Testis (tissue), 5 donors: ENCODE measurements at places on chromosomes 3 and 15. TPM values are rescaled to one million over a fixed set of nuclear protein-coding genes. Genes with fewer than 3 reads are reported as not detected.

- peak overlapping the region; percentile 89 for H3K27ac ChIP-seq
- peaks cover 50% of the 10 kb centered on the region for H3K4me1 ChIP-seq
- no peaks in the 10 kb centered on the region for H3K27me3 ChIP-seq
- DNase-seq: no peak
Observed at GRCh38 chr15:98853617-98854420, 153.8 kb downstream of the PGPEP1L start.

Gene WNT5A
- 12.4 TPM for total RNA-seq

Gene PRR20G
- total RNA-seq: 9.1 TPM

DNA sequence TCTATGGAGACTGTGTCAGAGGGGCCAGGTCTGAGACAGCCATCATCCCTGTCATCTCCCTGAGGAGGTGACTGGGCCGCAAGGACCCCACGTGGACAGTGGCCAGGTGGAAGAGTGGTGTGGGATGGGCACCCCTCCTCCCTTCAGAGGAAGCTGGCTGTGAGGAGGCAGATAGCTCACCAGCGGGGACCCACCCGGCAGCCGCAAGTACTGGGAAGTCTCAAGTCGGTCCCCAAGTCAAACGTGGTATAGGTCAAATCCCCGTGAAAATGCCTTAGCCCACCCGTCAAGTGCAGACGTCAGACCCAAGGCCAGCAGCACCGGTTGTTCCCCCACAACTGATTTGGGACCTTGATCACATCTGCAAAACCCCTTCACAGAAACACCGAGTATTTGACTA, 12.3 kb upstream of the KLF13 start:
- H3K4me1 ChIP-seq: no peaks in the 10 kb centered on the region
- no peaks in the 10 kb centered on the region for H3K27me3 ChIP-seq
- H3K36me3 ChIP-seq: no peaks in the 10 kb centered on the region
- no peak overlapping the region for H3K4me3 ChIP-seq
- no peak for DNase-seq

Gene UPK1B
- total RNA-seq: 0.79 TPM

DNA sequence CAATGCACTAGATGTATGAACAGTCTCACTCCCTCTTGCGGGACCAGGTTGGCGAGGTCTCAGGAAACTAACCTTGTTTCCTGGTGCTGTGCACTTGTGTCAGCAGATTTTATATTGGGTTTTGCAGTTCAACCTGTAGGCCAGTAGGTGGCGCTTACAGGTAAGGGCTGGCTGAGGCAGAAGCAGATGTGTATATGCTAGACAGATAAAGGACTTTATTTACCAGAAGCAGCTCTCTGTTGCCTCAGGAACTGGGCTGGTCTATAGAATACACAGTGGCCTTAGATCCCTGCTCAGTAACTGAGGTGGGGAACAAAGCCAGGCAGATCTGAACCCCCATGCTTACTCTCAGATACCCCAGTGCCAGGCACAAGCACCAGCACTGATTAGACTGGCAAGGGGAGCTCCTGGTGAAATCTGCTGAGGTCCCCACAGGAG, 296.8 kb downstream of the DOCK3 start:
- H3K4me3 ChIP-seq: no peak overlapping the region
- H3K27ac ChIP-seq: no peak overlapping the region
- no peaks in the 10 kb centered on the region for H3K36me3 ChIP-seq

DNA sequence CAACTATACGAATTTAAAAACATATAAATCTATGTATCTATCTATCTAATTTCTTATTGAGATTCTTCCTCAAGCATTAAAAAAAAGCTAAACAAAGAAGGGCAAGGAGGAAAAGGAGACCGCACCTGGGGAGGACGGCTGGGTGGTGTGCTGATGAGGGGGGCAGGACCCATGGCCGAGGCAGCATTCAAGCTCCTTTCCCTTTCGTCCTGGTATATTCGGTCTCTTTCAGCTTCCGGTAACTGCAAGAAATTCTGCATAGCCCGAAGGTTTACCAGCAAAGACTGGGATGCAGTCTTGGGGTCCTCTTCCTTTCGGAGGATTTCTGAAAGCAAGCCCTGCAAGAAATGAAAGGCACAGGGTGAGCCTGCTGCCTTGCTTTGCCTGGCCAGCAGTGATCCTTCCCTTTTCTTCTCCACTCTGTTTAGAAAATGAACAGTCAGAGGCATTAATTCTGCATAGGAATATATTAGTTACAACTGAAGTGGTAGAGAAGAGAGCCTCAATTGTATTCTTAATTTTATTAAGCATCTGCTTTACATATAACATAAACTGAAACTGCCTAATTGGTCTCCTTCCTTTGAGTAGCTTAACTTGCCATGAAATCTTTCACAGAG, 38.8 kb downstream of the SATB1 start:
- H3K27me3 ChIP-seq: no peaks in the 10 kb centered on the region
- H3K27ac ChIP-seq: no peak overlapping the region
- no peak overlapping the region for H3K4me3 ChIP-seq
- no peaks in the 10 kb centered on the region for H3K4me1 ChIP-seq

DNA sequence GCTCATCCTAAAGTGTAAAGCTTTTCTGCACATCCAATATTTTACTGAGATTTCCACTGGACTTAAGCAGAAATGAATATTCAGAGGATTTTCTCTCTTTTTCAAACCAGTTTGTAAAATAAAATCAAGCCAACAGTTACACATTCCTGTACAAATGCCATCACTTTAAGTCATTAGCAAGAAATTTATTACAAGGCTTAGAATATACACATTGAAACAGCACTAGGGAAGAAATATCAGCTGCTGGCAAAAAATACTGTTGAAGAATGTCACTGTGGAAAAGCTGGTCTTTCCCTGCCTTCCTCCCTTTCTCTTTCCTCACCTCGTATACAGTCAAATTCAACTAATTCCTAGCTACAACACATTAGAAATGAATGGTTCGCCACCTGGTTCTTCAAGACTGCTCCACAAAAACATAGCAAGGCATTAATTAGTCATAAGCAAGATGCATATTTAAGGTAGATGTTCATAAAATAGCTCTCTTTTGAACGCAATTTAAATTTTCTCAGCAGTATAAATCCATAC, 21.3 kb downstream of the PLOD2 start:
- no peaks in the 10 kb centered on the region for H3K4me1 ChIP-seq
- no peak for DNase-seq
- H3K36me3 ChIP-seq: no peaks in the 10 kb centered on the region
- no peak overlapping the region for H3K27ac ChIP-seq
- no peaks in the 10 kb centered on the region for H3K27me3 ChIP-seq

- no peak for DNase-seq
- no peaks in the 10 kb centered on the region for H3K4me1 ChIP-seq
- H3K36me3 ChIP-seq: no peaks in the 10 kb centered on the region
- no peaks in the 10 kb centered on the region for H3K27me3 ChIP-seq
- H3K27ac ChIP-seq: no peak overlapping the region
- no peak overlapping the region for H3K4me3 ChIP-seq
Observed at GRCh38 chr3:150379469-150379868, 28.6 kb upstream of the TSC22D2 start.

GRCh38 chr3:184459355-184459754, 79.5 kb downstream of the CHRD start:
- H3K27me3 ChIP-seq: no peaks in the 10 kb centered on the region
- H3K36me3 ChIP-seq: no peaks in the 10 kb centered on the region
- DNase-seq: no peak

DNA sequence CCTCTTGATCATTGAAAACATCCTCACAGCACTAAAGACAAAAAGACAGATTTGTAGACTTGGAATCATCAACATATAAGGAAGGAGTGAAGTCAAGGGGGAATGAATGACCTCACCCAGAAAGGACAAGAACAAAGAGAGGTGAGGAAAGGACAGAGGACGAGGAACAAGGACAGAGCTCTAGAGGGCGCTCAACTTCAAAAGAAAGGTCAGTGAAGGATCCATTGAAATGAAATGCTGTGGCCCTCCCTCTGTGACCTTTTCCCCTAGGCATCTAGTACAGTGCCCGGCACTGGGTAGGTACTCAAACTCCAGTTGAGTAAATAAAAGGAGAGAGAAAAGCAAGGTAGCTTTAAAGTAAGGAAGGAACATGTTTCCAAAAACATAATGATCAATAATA, 2.6 kb downstream of the ATP8B4 start:
- DNase-seq: peak; percentile 66
- no peaks in the 10 kb centered on the region for H3K27me3 ChIP-seq
- no peaks in the 10 kb centered on the region for H3K4me1 ChIP-seq
- H3K4me3 ChIP-seq: no peak overlapping the region
- H3K36me3 ChIP-seq: no peaks in the 10 kb centered on the region

Gene ARPIN
- 14.3 TPM for total RNA-seq

DNA sequence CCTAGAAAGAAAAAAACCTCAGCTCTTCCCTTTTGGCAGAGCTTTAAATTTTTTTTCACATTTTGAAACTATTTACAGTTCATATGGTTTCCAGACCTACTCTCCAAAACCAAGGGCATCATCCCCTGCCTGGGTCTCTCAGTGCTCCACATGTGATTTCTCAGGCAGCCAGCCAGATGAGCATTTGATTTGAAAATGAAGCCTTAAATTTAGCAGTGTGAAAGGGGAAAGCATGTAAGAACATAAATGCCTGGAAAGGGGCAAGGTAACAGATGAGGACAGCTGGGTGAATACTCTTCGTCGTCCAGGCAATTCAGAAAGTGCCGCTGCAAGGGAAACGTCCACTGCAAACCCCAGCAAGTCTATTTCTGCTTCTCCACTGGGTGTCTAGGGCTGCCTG, 94.8 kb downstream of the ATP8B4 start:
- H3K27ac ChIP-seq: no peak overlapping the region
- peak; percentile 29 for DNase-seq
- H3K27me3 ChIP-seq: no peaks in the 10 kb centered on the region
- H3K4me1 ChIP-seq: no peaks in the 10 kb centered on the region
- H3K36me3 ChIP-seq: no peaks in the 10 kb centered on the region

DNA sequence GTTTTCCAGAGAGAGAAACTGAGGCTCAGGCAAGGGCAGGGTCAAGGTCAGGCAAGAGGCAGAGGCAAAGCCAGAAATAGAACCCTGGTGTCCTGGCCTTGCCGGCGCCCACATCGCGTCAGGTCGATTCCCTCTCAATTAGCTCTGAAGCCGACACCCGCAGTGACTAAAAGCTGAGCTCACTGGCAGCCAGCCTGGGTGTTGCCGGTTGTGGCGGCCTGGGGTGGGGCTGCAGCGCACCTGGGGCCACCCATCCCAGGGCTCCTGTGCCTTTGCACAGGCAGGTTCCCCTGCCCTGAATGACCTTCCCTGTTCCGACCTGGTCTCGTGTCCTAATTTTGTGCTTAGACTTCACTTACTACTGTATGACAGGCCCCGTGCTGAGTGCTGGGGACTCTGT, 6.2 kb downstream of the SEMA3F start:
- peaks cover 48% of the 10 kb centered on the region for H3K4me1 ChIP-seq
- H3K27ac ChIP-seq: no peak overlapping the region
- H3K27me3 ChIP-seq: no peaks in the 10 kb centered on the region
- DNase-seq: no peak
- no peak overlapping the region for H3K4me3 ChIP-seq
- no peaks in the 10 kb centered on the region for H3K36me3 ChIP-seq

Gene SLC28A1
- 0.31 TPM for total RNA-seq

- peaks cover 4% of the 10 kb centered on the region for H3K4me1 ChIP-seq
- H3K27ac ChIP-seq: no peak overlapping the region
- no peaks in the 10 kb centered on the region for H3K36me3 ChIP-seq
- H3K4me3 ChIP-seq: no peak overlapping the region
- H3K27me3 ChIP-seq: no peaks in the 10 kb centered on the region
- no peak for DNase-seq
Observed at GRCh38 chr3:13348100-13348499, 72.0 kb downstream of the NUP210 start.
